DMS79 (cell line): ENCODE measurements at places on chromosomes 6 and 20.

DNA sequence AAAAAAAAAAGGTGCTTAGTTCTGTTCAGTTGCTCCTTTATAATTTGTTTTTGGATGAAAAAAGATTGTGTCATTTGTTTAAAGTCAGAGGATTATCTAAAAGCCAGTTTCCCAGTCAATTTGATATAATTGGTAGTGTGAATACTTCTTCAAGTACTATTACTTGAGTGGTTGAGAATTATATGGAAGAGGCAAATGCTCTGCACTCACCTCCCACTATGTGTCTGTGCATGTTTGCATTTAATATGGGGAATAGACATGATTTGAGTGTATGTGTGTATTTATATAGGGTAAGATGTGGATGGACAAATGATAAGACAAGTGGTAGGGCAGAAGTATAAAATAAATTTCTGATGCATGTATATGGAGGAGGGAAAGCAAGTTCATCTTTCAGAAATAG, 15.8 kb downstream of the GJA1 start:
- DNase-seq: no peak

DNA sequence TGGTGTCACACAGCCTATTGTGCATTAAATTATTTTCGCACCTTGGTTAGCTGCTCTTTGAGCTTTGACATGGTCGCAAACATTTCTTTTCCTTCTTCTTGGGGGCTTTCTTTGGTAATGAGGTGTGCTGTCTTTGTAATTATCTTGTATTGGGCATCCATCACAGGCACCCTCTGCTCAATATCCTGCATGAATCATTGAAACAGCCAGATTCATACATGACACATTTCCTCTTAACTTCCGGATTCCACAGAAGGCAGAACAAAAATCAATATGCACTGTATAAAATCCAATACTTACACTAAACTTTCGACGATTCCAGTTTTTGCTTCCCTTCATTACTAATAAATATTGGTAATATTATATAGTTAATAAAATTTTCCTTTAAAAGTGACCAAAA, 175.6 kb downstream of the SYNE1 start:
- no peak for DNase-seq

DNA sequence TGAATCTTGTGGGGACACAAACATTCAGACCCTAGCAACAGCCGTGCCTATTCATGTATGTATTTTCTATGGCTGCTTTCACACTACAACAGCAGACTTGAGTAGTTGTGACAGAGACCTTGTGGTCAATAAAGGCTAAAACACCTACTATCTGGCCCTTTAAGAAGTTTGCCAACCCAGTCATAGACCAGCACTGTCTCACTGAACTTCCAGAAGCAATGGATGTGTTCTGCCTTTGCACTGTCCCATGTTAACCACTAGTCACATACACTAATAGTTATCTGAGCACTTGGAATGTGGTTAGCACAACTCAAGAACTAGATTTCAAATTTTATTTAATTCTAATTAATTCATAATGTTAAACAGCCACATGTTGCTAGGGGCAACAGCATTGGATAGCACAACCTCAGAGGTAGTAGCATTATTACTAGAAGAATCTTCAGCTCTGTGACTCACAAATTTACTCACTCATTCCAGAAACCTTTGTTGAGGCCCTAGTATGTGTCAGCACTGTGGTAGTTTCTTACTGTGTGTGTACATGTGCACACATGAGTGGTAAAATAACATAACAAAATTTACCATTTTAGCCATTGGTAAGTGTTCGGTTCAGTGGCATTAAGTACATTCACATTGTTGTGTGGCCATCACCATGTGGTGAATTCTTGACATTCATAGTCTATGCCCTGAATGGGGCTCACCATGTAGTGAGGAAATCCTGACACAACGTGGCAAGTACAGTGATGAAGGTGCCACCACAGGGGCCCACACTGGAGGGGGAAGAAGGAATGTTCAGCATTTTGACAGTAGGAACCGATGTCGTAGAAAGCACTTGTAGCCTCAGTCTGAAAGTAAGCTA, 107.3 kb downstream of the CEP57L1 start:
- DNase-seq: no peak

GRCh38 chr6:110356778-110357177, 1.4 kb downstream of the METTL24 start:
- DNase-seq: no peak

DNA sequence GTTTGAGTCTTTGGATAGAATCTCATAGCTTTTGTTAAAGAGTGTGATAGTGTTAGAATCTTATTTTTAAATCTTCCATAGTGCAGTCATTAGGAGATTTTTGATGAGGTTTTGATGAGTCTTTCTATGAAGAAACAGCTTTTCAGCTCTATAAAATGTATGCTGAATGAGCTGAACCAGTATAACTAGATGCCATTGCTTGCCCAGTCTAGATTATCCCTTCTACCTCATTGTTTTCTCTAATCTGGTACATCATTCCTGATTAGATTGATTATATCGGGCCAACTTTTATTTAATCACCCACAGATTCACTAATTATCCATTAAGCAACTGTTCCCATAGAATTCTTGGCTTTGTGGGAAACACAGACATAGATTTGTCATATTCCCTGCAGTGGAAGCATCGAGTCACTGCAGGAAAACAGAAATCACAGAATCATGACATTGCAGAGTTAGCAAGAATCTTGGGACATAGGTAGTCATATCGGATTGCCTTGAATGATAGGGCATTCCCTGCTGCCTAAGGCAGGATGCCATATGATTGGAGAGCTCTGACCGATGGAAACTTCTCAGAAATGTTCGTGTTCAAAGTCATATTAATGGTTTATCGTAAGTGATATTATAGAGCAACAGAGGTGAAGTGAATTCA, 882.7 kb upstream of the FLRT3 start:
- no peak for DNase-seq
